ENCODE measurements at places on chromosomes 11 and 22.

GRCh38 chr11:15863411-15863810, 492.9 kb downstream of the SOX6 start:
- no peak for DNase-seq

- peak; percentile 55 for DNase-seq
Measured at GRCh38 chr11:75035911-75036565, 47.3 kb downstream of the NEU3 start.

GRCh38 chr11:126357969-126358762, 2.7 kb downstream of the ST3GAL4 start:
- DNase-seq: no peak

DNA sequence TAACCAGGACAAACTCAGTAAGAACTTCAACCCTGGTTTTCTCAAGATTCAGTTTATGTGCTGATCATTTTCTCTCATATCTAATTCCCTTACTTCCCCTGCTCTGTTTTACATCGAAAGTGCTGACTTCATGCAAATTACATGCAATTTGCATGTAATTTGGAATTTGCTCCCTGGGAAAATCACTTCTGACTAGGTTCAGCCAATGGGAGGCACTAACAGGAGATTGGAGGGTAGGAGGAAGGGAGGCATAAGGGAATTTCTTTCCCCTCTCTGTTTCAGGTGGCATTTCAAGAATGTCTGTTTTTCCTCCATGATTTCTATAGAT, 363.3 kb upstream of the CCDC90B start:
- DNase-seq: no peak

- DNase-seq: peak; percentile 5
Measured at GRCh38 chr11:120773501-120774031, 250.3 kb upstream of the TBCEL start.

DNA sequence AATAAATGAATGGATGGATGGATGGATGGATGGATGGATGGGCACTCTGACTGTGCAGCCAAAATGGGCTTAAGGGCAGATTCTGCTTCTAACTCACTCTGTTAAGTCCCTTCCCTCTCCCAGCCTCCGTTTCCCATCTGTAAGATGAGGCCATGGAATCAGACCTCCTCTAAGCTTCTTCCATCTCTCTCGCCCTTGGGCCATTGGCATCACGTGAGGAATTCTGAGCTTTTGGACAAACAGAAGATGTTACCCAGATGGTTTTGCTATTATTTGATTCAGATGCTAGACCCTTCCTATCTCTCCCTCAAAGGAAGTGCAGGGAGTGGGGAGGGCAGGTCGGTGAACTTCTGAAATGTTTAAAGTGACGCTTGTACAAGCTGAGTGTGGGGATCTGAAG, 4.0 kb upstream of the CYTH4 start:
- no peak for DNase-seq

DNA sequence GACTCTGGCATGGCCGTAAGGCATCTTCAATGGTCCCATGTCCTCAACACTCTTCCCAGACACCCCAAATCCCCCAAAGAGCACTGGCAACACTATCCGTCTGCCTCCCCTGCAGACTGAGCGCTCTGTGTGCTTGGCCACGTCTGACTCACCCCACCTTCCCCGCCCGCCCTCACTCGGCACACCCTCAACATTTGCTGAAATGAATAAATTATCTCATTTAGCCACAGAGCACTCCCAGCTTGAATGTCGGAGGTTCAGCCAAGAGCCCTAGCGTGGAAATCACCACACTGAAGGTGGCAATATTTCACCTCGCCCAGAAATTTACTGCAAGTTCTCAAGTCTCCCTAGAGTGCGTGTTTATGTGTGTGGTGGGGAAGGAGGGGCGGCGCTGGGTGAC, 46.6 kb upstream of the TCF20 start:
- peak; percentile 83 for DNase-seq

DNA sequence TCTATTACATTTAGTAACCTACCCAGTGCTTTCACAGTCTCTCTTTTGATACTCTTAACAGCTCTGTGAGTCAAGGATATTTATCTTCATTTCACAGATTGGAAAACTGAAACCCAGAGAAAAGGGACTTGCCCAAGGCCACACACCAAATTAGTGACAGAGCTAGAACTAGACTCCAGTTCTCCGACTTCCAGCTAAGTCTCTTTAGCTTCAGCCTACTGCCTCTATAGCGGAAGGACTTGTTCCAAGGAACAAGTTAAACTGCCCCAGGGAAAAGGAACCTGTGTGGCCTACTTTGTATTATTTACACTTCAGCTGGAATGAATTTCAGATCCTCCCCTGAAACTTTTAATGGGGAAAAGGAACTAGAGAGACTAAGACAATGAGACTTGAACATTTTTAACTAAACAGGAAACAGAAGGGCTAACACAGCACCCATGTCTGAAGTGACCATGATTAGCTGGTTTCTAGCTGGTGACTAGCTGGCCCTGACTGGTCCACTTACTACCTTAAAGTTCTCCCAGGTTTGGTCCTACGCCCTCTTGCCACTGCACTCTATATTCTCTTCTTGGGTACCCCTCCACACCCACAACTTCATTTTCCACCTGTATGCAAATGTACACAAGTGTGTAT, 1.3 kb downstream of the LRRC51 start:
- no peak for DNase-seq

- DNase-seq: no peak
Measured at GRCh38 chr11:96103102-96103501, 179.2 kb upstream of the MTMR2 start.

DNA sequence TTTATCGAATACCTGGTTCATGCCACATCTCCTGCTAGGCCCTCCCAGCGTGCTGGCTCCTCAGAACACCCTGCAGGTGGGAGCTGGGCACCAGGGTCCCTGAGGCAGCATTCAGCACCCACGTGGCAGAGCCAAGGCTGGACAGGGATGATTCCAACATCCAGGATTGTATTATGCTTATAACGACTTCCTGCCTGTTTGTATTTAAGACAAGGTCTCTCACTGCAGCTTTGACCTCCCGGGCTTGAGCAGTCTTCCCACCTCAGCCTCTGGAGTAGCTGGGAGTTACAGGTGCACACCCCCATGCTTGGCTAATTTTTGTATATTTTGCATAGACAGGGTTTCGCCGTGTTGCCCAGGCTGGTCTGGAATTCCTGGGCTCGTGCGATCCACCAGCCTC, 64.7 kb upstream of the WNT7B start:
- no peak for DNase-seq

- no peak for DNase-seq
Measured at GRCh38 chr11:1001617-1002405, 34.7 kb downstream of the MUC6 start.

GRCh38 chr11:11346303-11346702, 6.7 kb downstream of the CSNK2A3 start:
- no peak for DNase-seq

GRCh38 chr22:49012712-49013395, 814.8 kb downstream of the BRD1 start:
- DNase-seq: no peak

DNA sequence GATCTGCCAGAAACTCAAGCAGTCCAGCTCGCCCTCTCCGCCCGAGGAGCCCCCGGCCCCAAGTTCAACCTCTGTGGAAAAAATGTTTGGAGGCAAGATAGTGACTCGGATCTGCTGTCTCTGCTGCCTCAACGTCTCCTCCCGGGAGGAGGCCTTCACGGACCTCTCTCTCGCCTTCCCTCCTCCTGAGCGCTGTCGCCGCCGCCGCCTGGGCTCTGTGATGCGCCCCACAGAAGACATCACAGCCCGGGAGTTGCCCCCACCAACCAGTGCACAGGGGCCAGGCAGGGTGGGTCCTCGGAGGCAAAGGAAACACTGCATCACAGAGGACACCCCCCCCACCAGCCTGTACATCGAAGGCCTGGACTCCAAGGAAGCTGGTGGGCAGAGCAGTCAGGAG, 20.8 kb downstream of the USP35 start:
- no peak for DNase-seq

GRCh38 chr22:39349506-39349966, 255 bp upstream of the SYNGR1 start:
- peak; percentile 69 for DNase-seq

DNA sequence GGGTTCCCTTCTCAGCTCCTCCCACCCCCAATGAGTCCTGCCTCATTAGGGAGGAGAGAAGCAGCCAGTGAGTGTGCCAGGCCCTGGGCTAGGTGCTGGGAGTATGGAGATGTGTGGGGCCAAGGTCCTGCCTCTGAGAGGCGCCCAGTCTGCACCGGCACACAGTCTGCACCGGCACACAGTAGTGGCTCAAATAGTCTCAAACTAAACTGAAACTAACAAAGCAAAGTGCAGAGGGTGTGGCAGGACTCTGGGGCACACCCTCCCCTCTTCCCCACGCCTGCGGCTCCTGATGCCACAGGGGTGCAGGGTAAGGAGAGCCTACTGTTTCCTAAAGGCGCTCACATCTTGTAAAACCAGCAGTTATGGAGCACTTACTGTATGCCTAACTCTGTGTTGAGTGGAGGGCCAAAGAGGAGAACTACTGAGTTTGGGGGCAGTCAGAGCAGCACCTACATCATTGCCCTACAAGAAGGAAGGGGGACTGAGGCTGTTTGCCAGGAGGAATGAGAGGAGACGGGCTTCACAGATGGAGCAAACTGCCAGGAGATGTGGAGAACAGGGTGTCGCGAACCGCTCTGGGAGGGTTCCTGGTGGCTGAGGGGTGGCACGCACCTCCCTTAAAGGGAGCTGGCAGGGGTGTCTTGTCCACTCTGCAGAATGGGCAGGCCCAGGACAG, 939 bp upstream of the SH3BP1 start:
- DNase-seq: peak; percentile 85

- no peak for DNase-seq
Measured at GRCh38 chr11:117318738-117319137, 2.7 kb upstream of the BACE1 start.

- no peak for DNase-seq
Measured at GRCh38 chr11:3190600-3190999, 25.5 kb upstream of the OSBPL5 start.

DNA sequence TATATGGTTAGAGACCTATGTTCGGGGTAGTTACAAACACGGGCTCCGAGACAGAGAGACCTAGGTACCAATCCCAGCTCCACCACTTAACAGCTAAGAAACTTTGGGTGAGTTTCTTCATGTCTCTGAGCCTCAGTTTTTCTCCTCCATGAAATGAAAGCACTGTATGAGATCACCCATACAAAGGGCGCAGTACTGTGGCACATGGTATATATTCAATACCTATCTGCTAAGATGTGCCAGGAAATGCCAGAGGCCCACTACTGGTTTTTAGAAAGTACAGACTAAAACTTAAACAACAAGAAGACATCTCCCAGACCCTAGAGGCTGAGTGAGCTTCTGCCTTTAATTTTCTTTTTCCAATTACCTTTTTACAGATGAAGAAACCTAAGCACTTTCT, 69.5 kb downstream of the SLC1A2 start:
- no peak for DNase-seq

DNA sequence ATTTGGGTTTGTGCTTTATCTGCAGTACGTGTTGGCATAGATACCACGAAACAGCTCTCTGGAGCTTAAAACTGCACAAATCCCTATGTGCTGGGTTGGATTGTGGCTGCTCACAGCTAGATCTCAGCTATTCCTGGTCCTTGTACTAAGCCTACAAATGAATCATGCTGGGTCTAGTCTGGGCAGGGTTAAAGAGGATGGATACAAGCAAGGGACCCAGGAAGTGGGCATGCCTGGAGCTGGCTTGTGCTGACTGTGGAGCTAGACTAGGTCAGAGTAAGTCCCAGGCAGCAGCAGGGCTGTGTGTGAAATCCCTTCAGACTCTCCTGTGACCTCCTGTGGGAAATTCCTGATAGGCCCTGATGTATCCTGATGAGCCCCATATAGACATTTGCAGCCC, 3.9 kb upstream of the E2F8 start:
- peak; percentile 34 for DNase-seq

DNA sequence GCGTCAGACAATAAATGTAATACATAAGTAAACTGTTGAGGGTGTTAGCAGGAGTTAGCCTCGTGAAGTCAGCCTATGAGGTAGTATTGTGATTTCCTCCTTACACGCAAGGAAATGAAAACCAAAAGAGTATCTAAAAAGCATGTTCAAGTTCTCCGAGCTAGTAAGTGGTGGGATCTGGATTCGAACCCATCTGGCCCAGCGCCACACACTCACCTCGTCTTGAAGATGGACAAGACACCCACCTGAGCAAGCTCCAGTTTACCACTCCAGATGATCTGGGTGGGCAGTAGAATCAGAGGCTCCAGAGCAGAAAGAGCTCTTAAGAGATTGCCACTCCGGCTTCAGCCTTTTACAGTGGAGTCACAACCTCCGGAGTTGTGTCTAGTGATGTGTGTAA, 140.3 kb downstream of the PKNOX2 start:
- no peak for DNase-seq

GRCh38 chr22:23837911-23838680, 710 bp downstream of the DERL3 start:
- DNase-seq: no peak

DNA sequence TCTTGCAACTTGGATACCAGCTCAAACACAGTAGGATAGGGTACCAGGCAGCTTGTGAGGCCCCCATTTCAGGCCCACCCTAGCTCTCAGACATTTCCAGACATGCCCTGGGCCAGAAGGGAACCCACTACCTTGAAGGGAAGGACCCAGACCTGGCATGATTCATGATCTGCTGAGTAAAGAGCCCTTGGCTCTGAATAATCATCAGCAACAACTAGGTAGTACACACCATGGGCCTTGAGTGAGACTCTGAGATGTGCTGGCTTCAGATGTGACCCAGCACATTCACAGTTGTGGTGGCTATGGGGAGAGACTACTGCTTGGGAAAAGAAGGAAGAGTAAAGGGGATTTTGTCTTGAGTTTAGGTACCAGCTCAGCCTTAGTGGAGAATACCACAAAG, 23.6 kb downstream of the JRKL start:
- DNase-seq: no peak

- peak; percentile 98 for DNase-seq
Measured at GRCh38 chr11:3834664-3835461, 5.9 kb downstream of the RHOG start.

GRCh38 chr11:134512061-134512460, 100.0 kb upstream of the B3GAT1 start:
- DNase-seq: no peak

DNA sequence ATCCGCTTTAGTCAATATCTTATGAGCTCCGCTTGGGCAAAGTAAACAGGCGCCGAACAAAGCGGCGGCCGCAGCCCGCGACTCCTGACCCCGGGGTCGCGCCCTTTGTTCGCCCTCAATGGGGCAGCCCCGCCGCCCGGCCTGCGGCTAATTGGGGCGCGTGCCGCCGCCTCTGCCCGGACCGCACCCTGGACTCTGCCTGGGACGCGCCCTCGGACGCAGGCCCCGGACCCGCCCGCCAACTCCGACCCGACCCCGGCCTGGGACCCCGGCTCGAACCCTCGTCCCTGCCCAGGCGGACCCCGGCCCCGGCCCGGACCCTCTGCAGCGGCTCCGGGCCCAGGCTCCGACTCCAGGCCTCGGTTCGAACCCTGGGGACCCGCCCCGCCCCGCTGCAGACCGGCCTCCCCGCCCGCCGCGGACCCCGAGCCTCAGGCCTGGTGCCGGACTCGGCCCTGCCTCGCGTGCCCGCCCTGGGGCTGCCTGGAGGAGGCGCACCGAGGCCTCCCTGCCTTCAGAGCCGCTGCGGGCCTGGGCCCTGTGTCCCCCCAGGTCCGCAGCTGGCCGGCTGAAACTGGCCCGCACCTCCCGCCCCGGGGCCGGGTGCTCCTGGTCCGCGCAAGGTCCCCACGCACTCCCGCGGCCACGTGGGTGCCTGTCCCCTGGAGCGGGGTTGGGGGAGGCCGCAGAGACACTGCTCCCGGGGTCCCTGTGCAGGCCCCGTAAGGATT, 84.7 kb upstream of the WNT7B start:
- DNase-seq: no peak
